ENCODE measurements at places on chromosomes 7 and 10.

GRCh38 chr10:87560495-87561129, 55.9 kb downstream of the MINPP1 start:
- DNase-seq = no peak

DNA sequence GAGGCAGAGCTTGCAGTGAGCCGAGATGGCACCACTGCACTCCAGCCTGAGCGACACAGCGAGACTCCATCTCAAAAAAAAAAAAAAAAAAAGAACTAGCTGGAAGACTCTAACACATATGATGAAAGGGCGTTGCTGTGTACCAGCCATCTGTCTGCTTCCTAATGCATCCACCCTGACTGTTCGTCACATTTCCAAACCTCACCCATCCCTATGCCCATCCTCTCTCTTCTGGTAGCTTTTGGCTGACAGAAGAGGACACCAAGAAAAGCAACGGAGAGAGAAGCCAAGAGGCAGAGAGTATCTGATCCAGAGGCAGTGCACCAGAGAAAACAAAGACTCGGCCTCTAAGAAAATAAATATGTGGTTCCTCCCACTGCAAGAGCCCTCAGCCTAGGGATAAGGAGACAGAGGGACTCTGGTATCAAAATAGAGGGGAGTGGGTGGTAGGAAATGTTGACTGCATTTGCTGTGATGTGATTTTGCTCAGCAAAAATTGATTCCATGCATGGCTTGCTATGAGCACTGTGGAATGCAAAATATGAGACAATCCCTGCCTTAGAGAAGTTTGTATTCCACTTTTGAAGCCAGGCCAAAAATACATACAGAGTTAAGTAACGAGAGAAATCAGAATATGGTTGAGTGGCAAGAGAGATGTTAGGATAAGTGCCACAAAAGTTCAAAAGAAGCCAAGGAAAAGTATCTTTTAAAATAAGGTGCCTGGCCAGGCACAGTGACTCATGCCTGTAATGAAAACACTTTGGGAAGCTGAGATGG, 100.8 kb upstream of the STK17A start:
- DNase-seq = no peak

DNA sequence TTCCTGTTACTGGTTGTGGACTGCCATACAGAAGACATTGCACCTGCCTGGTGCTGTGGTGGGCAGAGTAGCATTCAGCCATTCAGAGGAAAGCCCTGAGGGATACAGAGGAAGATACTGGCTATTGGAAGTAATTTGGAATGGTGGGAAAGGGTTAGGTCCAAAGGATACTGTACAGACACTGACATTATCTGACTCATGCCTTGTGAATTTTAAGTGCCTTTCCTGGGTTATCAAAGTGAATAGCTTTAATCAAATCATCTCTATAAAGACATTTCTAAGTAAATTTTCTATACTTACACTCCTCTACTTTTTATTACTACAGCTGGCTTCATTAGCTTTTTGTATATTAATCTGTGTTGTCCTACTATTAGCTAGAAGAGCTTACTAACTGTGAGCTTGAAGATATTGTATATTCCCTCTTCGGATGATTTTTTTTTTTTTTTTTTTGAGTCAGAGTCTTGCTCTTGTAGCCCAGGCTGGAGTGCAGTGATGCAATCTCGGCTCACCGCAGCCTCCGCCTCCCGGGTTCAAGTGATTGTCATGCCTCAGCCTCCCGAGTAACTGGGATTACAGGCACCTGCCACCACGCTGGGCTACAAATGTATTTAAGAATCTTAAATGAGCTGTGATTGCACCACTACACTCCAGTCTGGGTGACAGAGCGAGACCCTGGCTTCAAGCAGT, 186.5 kb downstream of the ADK start:
- DNase-seq = no peak

DNA sequence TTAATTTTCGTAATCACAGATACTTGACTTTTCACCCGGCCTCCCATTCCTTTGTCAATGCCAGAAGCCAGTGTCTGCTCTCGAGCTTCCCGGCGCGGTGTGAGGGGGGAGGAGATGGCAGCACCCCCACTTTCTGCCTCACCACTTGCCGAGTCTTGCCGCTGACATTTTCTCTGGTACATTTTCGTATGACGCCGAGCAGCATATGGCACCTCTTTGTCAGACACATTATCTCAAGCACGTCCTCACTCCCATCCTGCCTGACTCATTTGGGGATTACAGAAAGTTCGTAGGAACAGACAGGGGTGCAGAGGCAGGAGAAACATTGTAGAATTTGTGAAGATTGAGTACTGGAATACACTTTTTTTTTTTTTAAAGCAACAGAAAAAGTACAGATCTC, 60.8 kb upstream of the SORCS3 start:
- DNase-seq = no peak

DNA sequence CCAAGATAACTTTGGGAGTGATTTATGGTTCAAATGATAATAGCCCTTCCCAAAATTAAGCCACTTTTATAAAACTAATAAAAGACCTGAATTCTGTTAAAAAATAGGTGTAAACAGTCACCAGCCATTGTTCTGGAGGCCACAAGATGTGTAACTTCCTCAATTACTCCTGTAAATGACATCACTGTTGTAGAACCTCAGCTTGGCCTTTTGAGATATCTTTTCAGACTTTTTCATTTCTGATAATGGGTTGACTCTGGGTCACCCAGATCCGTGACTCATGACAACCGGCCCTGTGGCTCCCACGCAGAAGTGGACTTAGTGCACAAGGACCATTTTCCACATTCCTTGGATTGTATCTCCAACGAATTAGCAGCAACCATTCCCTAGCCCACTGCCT, 106.6 kb downstream of the DKK1 start:
- no peak for DNase-seq

- DNase-seq = peak; percentile 1
Measured at GRCh38 chr10:46220872-46221538, 65.8 kb upstream of the ANTXRL start.

GRCh38 chr10:88107296-88108097, 244.1 kb downstream of the PTEN start:
- no peak for DNase-seq

DNA sequence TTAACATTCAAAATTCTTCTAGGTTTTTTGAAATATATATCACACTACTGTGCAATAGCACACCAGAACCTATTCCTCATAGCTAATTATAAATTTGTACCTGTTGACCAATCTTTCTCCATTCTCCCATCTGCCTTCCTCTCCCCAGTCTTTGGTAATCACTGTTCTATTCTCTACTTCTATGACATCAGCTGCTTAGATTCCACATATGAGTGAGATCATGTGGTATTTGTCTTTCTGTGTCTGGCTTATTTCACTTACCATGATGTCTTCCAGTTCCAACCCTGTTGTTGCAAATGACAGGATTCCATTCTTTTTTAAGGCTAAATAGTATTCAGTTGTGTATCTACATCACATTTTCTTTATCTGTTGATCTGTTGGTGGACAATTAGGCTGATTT, 54.4 kb upstream of the CCDC6 start:
- DNase-seq = peak; percentile 85

DNA sequence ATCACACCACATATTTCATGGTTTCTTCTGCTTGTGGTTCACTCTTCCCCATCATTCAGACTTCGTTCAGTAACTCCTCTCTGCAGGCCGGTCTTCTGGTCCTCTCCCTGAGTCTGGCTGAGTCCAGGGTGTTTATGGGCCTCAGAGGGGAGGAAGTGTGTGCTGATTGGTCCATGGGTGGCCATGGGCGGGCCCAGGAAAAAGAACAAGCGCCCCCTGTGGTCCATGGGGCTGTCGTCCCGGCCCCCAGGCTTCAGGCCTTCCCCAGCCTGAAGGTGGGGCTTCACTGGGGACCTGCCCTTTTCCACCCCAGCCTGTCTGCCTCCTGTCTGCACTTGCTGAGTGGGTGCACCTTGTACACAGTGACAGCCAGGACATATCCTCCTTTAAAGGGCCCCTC, 123.7 kb downstream of the VIPR2 start:
- no peak for DNase-seq

- DNase-seq = no peak
Measured at GRCh38 chr7:156442516-156442915, 198.1 kb upstream of the RNF32 start.

DNA sequence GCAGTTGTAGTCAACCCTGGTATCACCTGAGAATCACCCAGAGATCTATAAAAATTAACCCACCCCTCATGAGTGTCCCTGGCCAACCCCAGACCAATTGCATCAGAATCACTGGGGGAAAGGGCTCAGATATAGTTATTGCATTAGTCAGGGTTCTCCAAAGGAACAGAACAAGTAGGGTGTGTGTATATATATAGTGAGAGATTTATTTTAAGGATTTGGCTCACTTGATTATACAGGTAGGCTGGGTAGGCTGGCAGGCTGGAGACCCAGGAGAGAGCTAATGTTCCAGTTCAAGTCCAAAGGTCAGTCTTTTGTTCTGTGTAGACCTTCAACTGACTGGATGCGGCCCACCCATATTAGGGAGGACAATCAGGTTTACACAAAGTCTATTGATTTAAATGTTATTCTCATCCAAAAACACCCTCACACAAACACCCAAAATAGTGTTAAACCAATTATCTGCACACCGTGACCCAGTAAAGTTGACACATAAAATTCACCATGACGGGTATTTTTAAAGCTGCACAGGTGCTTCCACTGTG, 372.9 kb upstream of the NFE2L3 start:
- no peak for DNase-seq

DNA sequence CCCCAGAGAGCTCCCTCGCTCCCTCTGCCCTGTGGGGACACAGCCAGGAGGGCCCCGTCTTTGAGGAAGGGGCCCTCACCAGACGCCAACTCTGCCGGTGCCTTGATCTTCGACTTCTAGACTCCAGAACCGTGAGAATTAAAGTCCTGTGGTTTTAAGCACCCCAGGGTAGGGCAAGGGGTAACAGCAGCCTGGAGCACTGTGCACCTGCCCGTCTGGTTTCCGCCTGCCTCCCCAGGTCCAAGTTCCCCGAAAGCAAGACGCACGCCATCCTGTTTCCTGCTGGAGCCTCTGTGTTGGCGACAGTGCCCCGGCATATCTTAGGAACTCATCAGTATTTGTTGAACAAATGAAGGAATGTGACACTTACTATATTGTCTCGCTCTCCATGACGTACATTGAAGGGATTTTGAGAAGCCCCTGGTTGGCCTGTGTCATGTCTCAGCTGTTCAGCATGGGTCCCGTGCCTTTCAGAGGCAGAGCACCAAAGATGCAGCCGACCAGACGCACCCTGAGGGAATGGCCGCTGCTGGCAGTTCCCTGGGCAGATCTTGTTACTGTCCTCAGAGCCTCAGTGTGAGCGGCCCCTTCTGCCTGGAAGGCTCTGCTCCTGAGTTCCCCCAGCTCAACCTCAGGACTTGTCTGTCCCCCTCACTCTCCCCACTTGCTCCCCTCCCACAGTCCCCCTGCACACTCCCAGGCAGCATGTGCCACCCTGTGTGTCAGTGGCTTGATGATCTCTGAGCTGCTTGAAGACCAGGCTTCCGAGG, 226.2 kb downstream of the TCERG1L start:
- DNase-seq = peak; percentile 69

- no peak for DNase-seq
Measured at GRCh38 chr7:67343114-67343513, 346.5 kb downstream of the TYW1 start.

DNA sequence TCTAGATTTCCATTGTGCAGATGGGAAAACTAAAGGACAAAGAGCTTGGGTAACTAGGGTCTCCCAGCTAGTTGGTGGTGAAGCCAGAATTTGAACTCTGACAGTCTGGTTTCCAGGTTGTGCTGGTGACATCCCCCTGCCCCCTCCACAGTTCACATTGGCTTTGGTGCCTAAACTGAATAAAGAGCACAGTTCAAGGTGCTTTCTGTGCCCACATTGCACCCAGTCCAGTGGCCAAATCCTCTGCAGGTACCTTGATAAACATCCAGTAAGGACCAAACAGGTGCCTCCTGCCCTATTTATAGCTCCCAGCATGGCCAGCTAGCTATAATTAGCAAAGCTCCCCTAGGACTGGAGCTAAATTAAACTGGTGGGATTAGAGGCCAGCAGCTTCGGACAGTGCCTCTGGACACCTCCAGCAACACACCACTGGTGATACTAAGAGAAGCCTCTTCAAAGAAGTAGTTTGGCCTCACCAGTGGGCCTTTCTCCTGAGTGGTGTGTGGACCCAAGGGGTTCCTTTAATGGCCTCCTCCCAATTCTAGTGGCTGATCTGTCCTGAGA, 59.9 kb downstream of the KCNMA1 start:
- DNase-seq = no peak

DNA sequence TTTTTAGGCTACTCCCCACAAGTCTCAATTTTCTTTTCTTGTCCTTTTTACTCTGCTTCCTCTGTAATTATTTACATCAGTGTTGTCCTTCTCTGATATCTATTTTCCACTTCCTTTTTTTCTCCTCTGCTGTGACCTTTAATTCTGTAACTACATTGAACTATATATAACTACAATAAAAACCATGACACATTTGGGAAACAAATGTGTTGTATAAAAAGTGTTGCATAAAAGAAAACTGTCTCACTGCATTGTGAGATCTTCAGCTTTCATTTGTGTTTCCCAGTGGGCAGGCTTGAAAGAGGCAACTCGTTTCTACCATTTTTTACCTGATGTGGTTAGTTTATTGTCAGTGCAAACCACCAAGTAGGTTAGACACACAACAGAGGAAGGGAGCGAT, 483.9 kb upstream of the NRP1 start:
- no peak for DNase-seq

GRCh38 chr10:111732166-111732785, 451.3 kb downstream of the GPAM start:
- no peak for DNase-seq

DNA sequence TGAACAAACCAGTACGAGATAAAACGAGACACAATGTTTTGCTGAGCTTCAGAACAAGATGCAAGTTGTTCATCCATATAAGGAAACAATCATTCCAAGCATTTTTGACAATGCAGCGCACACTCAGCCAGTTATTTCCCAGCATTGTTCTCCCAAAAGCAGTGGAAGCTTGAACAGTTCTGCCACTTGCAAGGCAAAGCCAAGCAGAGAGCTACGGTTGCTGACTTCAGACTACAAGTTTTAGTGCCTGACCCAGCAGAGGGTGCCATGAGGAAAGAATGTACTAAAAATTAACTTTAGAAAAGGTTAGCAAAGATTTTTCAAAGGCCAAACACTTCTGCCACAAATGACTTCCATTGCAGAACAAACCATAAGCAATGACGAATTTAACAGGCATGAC, 152.5 kb downstream of the SLC25A13 start:
- DNase-seq = peak; percentile 40

GRCh38 chr7:124722292-124722691, 43.3 kb downstream of the GPR37 start:
- DNase-seq = no peak

- DNase-seq = no peak
Measured at GRCh38 chr10:72597897-72598296, 28.0 kb downstream of the MICU1 start.

- no peak for DNase-seq
Measured at GRCh38 chr10:14583252-14583651, 191.4 kb downstream of the FAM107B start.

GRCh38 chr7:3753868-3754267, 452.8 kb downstream of the SDK1 start:
- DNase-seq = no peak

- no peak for DNase-seq
Measured at GRCh38 chr7:15684111-15684800, 2.2 kb downstream of the MEOX2 start.
